ENCODE measurements at places on chromosomes 11 and 22.
A peak's percentile ranks its signal among the peaks of the same experiment; 100 is the strongest.

- peak; percentile 67 for DNase-seq
Measured at GRCh38 chr11:65291613-65292012, 23.1 kb upstream of the CDC42EP2 start.

DNA sequence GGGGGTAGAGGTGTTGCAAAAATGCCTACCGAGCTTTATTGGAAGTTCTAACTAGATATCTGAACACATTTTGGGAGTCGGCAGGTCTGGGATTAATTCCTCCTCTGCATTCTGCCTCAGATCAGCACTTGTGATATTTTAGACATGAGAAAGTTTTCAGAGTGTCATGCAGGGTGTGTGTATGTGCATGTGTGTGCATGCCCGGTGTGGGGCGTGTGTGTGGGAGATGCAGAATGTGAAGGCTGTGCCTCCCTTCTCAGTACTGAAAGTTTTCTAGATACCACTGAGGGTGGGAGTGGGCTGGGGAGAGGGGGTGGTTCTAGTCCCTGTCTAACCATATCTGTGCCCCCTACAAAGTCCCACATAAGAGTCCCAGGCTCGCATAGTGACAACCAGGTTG is 180.0 kb upstream of the NTM start:
- no peak for DNase-seq

- DNase-seq = peak; percentile 83
Measured at GRCh38 chr11:66421492-66422205, 814 bp downstream of the NPAS4 start.

- DNase-seq = peak; percentile 80
Measured at GRCh38 chr11:8870411-8871170, 40.4 kb upstream of the AKIP1 start.

DNA sequence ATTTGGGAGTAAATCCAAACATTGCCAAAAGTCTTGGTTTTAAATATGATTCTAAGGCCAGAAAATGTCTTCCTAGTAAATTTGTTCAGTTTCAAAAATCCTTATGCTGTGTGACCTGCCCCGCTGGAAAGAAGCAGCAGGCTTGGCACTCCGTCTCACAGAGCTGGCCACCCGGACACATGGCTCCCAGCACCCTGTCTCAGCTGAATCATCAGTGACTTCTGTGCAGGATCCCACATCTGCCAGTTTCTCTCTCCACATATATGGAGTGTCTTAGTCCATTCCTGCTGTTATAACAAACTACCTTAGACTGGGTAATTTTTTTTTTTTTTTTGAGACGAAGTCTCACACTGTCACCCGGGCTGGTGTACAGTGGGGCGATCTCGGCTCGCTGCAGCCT is 356.7 kb downstream of the TBC1D22A start:
- DNase-seq = no peak

GRCh38 chr11:35087648-35088047 is 51.3 kb upstream of the CD44 start:
- no peak for DNase-seq

GRCh38 chr11:107549253-107549953 is 16.1 kb downstream of the ALKBH8 start:
- peak; percentile 54 for DNase-seq

DNA sequence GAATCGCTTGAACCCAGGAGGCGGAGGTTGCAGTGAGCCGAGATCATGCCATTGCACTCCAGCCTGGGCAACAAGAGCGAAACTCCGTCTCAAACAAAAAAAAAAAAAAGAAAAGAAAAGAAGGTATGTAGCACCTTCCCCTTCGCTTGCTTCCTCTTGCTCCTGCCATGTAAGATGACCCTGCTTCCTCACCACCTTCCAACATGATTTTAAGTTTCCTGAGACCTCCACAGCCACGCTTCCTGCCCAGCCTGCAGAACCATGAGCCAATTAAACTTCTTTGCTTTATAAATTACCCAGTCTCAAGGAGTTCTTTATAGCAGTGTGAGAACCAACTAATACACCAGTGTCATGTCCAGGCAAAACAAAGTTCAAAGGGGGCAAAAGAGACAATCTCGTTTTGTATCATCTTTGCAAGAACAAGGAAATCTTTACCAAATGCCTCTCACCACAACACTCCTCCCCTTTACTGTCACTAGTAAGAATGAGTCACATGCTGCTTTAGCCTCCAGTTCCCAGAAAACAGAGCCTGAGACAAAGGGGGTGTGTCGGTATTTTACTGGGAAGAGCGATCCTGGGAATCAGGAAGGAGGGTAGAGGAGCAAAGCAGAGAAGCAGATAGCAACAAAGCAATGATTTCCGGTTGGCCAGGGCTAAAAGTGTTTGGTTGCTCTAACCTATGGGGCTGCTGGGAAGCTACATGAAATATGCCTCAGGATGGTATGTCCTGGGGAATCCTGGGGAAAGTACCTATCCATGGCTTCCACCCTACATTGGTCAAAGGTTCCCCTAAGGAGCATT is 10.5 kb upstream of the MCHR1 start:
- peak; percentile 64 for DNase-seq

GRCh38 chr22:41687901-41688364 is 734 bp downstream of the SNU13 start:
- peak; percentile 32 for DNase-seq

DNA sequence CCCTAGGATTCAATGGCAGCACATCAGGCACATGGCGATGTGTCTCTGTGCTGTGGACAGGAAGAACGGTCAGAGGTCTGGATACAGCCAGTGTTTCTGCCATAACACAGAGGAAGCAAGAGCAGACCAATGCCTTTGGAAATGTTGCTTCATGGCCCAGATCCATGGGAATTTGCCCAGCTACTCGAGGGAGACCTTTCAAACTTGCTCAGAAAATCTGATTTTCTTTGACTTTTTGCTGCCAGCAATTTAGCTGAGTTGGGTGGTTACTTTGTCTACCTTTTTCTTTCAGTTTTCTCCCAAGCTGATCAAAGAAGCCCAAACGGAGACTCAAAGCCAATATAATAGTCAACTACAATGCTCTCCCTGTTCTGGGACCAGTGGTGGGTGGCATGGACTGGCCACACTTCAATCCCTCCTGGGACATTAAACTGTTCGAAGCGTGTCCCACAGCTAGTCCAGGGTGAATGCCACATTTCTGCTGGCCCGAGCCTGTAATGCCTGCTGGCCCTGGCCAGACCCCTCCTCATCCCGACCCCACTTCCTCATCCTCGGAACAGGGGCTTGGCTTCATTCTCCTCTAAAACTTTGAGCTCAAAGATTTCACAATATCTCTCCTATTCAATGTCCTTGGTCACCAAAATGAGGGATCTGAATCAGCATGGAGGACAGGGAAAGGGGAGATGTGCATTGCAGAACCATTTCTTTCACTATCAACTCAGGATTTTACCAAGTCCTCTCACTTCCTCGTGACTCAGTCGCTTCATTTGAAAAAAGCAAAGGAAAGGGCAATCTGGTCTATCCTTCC is 93.3 kb downstream of the ABTB2 start:
- DNase-seq = no peak

GRCh38 chr11:75797792-75798191 is 17.2 kb upstream of the UVRAG start:
- DNase-seq = no peak

DNA sequence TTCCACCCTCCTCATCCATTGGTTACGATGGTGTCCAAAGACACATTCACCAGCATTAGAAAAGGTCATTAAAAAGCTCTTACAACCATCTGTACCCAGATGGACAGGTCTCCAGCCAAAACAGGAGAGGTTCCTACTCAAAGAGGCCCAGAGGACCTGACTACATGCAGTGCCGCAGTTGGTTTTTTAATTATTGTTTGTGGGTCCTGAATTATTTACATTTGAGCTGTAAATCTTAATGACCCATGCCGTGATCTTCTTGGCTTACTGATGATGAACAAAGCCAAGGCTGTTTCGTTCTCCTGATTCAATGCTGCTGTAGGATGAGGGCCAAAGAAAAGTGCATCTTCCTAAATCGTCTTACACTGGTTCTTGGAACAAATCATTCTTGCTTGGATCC is 83.7 kb downstream of the CADM1 start:
- no peak for DNase-seq

DNA sequence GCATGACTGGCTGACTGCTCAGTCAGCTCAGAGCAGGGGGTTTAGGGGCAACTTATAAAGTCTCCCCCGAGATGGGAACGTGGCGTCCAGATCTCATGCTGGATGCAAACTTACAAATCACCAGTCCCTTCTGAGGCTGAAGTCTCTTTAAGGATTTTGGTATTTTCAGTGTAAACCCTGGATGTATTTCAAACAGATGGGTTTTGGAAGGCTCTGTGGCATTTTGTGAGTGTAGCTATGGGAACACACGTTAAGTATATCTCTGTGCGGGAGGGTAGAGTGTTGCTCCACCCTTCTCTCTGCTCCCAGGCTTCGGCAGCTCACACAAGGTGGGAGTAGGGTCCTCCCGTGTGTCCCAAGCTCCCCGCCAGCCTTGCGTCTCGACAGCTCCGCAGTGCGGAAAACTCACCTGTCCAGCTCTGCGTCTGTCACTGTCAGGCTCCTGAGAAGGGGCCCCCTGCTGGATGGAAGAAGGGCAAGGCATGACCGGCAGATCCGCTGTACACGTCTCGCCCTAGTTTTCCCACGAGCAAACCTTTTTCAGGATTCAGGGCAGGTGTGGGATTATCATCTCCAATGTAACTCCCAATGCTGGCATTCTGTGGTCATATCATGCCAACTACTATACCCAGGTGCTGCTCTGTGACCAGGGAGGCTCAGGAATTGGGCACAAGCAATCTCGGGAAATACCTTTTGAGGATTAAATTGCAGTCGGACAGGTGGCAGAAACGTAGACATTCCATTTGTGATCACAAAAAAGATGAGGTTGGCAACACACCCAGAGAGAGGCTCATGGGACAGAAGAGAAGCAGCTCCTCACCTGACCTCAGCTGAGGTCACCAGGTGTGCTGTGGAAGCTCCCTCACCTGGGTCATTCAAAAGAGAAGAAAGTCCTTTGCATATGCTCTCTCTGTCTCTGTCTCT is 313.9 kb upstream of the B3GAT1 start:
- DNase-seq = no peak

DNA sequence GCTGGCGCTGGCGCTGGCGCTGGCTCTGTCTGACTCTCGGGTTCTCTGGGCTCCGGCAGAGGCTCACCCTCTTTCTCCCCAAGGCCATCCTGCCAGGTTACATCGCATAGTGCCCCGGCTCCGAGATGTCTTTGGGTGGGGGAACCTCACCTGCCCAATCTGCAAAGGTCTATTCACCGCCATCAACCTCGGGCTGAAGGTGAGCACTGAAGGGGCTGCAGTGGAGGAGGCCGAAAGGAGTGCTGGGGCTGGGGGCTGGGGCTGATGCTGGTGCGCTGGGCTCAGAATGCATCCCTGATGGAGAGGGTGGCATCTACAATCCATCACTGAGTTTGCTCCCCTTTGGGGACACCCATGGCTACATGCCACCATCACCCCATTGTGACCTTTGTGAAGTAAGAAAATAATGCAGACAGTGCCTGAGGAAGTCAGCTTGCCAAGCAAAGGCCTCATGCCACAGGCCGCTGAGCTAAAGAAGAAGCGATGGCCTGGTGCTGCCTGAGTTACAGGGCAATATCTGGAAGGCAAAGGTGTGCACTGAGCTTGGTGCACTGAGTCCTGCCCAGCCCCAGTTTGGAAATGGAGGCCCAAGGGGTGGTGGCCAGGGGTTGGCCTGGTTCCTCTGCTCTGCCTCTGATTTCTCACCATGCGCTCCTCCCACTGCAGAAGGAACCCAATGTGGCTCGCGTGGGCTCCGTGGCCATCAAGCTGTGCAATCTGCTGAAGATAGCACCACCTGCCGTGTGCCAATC is 620 bp downstream of the SMPD1 start:
- DNase-seq = no peak

DNA sequence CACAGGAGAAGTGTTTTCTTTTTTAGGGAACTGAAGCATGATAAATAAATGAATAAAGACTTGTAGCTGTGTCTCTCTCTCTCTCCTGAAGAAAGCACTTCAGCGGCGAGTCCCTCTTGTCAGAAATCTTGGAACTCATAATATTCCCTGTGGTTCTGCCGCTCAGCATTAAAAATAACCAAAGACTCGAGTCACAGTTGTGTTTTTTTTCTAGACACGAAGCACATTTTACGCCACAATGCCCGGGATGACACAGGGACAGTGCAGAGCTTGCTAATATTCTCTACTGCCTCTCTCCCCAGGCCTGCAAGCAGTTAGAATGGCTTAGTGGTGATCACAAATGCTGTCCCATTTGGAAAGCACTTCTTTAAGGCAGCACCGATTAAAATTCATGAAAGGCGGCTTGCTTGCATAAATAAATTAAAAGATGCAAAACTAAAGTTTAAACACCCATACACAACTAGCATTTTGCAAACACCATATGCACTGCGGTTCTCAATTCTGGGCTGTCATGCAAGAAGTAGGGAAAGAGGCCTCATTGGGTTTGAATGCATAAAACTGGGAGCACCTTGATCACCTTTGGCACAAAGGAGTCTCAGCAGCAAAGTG is 597.4 kb downstream of the SOX6 start:
- no peak for DNase-seq

DNA sequence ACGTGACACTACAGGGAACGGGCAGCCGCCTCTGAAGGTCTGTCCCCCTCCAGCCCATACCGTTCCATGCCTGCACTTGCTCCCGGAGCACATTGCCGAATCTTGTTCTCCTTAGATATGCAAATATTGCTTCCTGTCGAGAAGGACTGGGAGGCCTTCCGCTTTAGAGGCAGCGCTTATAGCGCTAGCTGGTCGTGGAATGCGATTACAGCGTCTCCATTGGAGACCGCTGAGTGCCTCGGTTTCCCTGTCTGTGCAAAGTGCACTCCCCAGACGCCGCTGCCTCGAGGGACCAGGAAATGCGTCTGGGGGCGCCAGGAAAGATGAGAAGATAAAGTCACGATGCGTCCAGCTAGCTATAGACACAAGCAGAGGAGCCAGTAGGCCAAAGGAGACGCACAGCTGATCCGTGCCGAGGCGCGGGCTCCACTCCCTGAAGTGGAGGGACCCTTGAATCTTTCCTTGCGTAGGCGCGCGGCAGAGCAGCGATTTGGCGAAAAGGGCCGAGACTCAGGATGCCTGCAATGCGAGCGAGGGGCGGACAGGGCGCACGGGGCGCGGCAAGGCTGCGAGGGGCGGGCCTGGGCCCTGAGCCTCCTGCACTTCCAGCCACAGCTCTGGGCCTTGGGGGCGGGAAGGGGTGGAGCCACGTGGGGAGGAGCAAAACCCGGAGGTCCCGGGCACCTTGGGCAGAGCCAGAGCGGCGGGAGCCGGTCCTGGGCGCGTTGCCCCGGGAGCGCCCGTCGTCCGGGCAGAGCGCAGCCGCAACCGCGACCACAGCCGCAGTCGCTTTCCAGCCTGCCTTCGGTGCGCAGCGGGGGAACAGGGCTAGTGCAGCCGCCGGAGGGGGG is at the start of gene RASSF10:
Gene RASSF10 (plus strand): TSS at position 692 of the 851 bp plus-strand sequence. CDS start 261 bp downstream, outside the sequence.
- peak; percentile 37 for DNase-seq

DNA sequence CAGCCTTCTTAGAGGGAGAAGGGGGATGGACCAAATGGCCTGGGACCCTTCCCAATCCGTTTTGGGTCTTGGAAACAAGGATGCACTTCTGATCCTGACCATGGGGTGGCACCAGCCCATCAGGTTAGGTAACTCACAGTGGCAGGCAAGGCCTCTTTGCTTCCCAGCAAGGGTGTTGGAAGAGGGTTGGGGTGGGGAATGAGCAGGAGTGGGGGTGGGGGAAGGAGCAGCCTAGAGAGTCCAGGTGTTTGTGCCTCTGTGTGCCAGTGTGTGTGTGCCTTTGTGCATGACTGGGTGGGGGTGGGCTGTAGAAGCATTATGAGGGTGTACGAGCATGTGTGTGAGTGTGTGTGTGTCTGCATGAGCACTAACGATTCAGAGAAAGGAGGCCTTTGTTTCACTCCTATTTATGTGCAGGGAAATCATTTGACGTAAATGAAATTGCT is 213.1 kb downstream of the INSC start:
- peak; percentile 33 for DNase-seq
